ENCODE measurements at places on chromosomes 3 and 15.

DNA sequence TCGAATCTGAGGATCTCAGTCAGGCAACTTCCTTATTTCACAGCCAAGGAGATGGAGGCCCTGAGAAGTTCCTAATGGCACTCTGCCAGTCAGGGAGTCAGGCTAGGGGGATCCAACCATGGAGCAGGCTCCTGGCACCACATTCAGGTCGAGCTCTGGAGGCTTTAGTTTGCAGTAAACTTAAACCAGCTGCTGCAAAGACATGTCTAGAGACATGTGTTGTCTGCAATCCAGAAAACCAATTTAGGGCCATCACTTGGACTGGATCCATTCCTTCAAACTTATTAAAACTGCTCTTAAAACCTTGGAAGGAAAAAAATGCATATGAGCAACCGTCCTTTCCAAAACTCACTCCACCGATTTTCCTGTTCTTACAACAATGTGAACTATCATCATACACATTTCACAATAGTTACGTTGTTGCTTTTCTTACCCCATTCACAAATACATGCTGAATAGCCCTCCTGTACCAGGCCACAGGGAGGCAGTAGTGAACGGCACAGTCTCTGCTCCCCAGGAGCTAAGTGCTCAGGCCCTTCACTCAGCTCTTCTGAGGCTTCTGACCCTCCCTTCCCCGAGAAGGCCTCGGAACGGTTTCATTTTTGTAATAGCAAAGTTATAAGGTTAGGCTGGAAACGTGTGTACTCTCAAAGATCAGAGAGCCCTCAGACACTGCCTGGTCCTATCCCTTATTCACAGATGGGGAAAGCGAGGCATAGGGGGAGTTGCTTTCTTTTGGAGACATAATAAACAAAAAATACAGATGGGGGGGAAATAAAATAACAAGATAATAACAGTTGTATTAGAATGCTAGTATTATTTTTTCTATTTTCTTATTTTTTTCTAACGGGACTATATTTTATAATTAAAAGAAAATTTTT lies 20.1 kb downstream of the RFT1 start:
- DNase-seq, result peak; percentile 33

DNA sequence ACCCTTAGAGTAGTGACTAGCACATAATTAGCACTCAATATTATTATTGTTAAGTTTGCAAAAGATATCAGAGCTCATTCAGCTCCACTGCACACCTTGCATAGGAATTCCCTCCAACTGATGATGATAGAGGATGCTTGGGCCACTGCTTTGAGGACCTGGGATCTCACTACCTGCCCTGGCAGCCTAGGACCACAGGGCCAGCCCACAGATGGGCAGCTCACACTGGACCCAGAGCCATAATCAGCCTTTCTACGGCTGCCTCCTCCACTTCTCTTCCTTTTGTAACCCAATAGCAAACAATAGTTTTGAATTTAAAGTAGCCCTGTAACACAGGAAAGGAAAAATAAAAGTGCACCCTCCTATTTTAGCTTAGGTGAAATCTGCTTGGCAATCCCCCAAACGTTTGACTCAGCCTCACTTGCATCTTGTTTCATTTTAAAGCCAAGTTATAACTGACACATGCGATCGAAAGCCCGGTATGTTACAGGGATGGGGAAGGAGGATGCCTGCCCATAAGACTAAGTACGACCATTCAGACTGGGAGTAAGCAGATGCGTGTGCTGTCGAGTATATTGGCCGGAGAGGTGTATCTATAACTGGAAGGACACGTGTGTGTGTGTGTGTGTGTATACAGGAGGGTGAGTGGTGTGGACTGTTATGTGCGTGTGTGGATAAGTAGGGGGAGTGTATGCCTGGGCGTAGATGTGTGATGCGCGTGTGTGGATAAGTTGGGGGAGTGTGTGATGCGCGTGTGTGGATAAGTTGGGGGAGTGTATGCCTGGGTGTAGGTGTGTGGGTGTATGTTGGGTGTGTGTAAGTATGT lies 65.9 kb downstream of the CPN2 start:
- DNase-seq, result peak; percentile 21

DNA sequence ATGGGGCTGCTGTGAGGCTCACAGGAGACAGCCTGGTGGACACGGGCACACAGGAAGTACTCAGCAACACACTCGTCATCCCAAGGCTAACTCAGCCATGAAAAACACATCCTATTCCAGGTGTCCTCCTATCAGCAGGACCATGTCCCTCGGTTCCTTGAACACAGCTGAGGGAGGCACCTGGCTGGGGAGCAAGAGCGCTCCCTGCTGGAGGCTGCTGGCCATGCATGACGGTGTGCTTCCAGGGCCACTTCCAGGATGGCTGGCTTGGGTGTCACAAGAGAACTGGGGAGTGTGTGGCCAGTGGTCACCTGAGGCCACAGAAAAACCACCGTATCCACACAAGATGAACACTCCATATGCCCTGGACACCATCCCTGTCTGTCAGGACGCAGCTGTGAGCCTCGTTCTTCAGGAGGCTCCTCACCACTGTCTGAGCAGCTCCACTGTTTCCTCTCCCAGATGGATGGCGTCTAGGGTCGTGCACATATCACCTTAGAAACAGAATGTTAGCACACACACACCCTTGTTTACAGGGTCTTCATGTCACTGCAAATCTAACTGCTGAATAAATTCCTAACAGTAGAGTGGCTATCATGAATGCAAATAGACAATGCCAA lies 31.0 kb downstream of the POC1A start:
- DNase-seq, result peak; percentile 87

- DNase-seq, result peak; percentile 50
Observed at GRCh38 chr15:51313074-51313393, 25.4 kb downstream of the CYP19A1 start.

DNA sequence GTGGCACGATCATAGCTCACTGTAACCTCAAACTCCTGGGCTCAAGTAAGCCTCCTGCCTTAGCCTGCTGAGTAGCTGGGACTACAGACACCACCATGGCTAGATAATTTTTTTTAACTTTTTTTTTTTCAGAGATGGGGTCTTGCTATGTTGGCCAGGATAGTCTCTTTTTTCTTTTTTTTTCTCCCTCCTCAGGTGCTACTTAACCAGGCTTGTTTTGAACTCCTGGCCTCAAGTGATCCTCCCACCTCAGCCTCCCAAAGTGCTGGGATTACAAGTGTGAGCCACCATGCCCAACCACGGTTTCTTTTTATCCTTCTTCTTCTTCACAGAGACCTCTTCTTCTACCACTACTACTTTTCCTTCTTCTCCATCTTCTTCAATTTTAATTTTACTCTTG lies 53.8 kb upstream of the MAP4 start:
- no peak for DNase-seq

- peak; percentile 93 for DNase-seq
Observed at GRCh38 chr15:29698030-29698701, 124.1 kb downstream of the TJP1 start.

GRCh38 chr3:59284926-59285325 lies 235.1 kb upstream of the CFAP20DC start:
- no peak for DNase-seq

DNA sequence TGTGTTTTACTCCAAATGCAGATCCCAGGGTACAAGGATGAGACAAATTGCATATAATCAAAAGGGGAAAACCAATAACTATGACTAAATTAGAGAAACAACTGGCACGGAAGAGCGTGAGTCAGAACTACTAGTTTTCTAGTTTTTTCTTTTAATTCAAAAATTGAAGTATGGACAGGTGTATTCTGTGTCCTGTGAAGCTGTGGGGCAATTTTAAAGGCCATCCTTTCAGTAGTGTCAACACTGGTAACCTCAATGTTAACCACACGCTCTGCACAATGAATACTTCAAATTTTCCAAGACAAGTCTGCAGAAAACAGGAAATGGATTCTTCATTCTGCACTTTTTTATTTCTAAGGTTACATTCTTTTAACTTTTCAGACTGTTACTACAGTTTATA lies 32.5 kb upstream of the GOLGA8A start:
- DNase-seq, result no peak

- no peak for DNase-seq
Observed at GRCh38 chr15:69662645-69663000, 210.0 kb downstream of the RPLP1 start.

- DNase-seq, result no peak
Observed at GRCh38 chr3:65689436-65689835, 349.3 kb downstream of the MAGI1 start.

GRCh38 chr3:161798016-161798415 lies 301.4 kb downstream of the OTOL1 start:
- DNase-seq, result no peak

DNA sequence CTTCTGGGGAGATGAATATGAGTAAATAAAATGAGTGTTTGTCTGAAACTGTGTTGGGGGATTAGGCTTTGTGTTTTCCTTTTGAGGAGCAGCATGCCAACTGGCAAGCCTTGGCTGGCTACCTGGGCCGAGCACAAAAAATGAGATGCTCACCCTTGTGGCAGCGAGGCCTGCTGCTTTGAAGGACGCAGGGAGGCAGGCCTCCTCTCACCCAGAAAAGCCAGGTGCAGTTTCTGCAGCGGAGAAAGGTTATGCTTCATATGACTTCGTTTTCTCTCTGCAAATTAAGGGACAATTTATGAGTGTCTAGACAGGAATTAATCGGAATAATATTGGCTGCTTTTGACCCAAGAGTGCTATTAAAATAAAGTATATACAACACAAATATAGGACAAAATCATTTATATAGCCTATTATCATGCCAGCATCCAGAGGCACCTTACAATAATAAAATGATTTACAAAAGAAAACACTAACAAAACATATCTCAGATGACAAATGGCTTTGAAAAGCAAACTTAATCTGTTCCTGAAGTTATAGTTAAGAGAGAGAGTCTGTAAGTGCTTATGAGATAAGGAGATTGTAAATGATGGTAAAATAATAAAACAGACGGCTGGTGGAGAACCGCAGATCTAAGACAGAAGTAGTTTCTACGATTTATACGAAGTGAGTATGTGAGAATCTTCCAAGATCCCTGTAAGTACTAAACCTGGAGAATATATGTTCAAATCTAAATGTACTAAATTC lies 682.8 kb upstream of the NR2F2 start:
- no peak for DNase-seq

DNA sequence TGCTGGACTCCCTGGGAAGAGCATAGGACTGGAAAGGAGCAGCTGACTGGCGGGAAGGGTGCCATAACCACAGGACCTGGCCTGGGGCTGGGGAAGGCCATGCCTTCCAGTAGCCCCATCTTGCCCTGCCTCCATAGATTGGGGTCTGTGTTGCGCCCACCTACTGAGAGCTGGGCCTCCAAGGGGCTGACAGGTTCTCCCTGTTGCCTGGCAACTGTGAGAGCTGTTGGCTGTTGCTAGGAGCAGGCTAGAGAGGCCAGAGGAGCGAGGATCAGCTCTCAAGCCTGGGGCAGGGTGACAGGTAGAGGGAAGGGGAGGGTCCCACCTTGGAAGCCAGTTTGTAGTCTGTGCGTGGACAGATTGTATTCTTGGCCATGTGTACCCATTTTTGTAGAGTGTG lies 2.8 kb upstream of the GNAI2 start:
- DNase-seq, result no peak

GRCh38 chr3:30708472-30708871 lies 102.1 kb downstream of the TGFBR2 start:
- peak; percentile 36 for DNase-seq

GRCh38 chr3:66053550-66054094 lies 14.9 kb upstream of the MAGI1 start:
- DNase-seq, result peak; percentile 30

All from kidney tubule cell (primary cell).